Frontal cortex (tissue), 4 donors: ENCODE measurements at places on chromosomes 3 and 15.

- no peak for DNase-seq
Observed at GRCh38 chr3:42709621-42710020, 7.0 kb upstream of the HHATL start.

DNA sequence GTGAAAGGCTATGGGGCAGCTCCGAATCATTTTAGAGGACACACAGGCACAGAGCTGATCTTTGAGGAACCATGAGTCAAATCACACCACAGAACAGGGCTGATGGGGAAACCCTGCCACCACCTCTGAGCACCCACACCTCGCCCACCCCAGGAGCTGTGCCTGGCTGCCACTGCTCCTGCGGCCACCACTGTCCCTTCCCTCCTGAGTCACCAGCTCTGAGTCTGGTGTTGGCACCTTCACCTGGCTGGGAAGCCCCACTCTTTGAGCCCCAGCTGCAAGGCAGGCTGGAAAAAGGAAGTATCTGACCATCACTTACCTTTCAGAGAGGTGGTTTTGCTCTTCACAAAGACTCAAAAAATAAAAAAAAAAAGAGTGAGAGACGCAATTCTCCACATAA is 63.6 kb upstream of the MEF2A start:
- no peak for DNase-seq

GRCh38 chr3:127822041-127822681 is at the start of gene MGLL:
TSS of gene MGLL (minus strand) at chr3:127822515. CDS start at chr3:127822318, 197 bp downstream.
- DNase-seq: peak; percentile 47

DNA sequence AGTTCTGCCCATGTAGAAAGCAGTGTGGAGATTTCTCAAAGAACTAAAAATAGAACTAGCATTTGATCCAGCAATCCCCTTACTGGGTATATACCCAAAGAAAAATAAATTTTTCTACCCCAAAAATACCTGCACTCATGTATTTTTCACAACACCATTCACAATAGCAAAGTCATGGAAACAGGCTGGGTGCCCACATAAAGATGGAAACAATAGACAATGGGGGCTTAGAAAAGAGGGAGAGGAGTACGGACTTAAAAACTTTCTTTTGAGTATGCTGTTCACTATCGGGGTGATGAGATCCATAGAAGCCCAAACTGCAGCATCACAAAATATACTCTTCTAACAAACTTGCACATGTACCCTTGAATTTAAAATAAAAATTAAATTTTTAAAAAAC is 345.1 kb upstream of the CCDC54 start:
- DNase-seq: no peak

DNA sequence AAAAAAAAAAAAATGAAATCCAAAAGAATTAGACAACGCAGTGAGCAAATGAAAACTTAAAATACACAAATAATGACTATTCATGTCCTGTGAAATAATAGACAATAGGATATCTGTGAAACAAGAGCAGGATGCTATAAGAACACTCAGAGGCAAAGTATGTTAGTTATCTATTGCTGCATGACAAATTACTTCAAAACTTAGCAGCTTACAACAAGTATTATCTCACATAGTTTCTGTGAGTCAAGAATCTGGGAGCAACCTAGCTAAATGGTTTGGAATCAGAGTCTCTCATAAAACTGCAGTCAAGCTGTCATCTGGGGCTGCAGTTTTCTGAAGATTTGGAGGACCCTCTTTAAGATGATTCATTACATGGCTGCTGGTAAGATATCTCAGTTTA is 36.5 kb upstream of the ZMAT3 start:
- DNase-seq: no peak
